CD4-positive, alpha-beta T cell (primary cell): ENCODE measurements at places on chromosomes 1 and 21. TPM values are rescaled to one million over a fixed set of nuclear protein-coding genes. Genes with fewer than 3 reads are reported as not detected.

GRCh38 chr1:234250747-234251146, 122.5 kb upstream of the COA6 start:
- no peaks in the 10 kb centered on the region for H3K27me3 ChIP-seq
- H3K4me1 ChIP-seq = no peaks in the 10 kb centered on the region
- no peak overlapping the region for H3K27ac ChIP-seq
- no peaks in the 10 kb centered on the region for H3K36me3 ChIP-seq
- H3K4me3 ChIP-seq = no peak overlapping the region
- DNase-seq = no peak

DNA sequence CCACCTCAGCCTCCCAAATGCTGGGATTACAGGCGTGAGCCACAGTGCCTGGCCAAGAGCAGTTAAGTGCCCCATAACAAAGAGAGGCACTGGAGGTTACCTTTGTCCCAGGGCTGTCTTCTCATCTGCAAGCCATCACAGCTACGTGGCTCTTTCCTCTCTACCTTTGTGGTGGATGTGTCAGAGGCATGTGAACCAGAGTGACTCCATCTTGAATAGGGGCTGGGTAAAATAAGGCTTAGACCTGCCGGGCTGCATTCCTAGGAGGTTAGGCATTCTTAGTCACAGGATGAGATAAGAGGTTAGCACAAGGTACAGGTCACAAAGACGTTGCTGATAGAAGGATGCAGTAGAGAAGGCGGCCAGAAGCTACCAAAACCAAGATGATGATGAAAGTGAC, 59.4 kb upstream of the POU2F1 start:
- H3K27me3 ChIP-seq = no peaks in the 10 kb centered on the region
- H3K36me3 ChIP-seq = no peaks in the 10 kb centered on the region
- DNase-seq = no peak

GRCh38 chr1:112665857-112666256, 8.6 kb upstream of the MOV10 start:
- H3K27ac ChIP-seq = no peak overlapping the region
- no peak overlapping the region for H3K4me3 ChIP-seq
- H3K27me3 ChIP-seq = no peaks in the 10 kb centered on the region
- peaks cover 86% of the 10 kb centered on the region for H3K36me3 ChIP-seq
- H3K4me1 ChIP-seq = no peaks in the 10 kb centered on the region

Gene ANGPTL3
- total RNA-seq = not detected
